ENCODE measurements at places on chromosomes 5 and 9.

DNA sequence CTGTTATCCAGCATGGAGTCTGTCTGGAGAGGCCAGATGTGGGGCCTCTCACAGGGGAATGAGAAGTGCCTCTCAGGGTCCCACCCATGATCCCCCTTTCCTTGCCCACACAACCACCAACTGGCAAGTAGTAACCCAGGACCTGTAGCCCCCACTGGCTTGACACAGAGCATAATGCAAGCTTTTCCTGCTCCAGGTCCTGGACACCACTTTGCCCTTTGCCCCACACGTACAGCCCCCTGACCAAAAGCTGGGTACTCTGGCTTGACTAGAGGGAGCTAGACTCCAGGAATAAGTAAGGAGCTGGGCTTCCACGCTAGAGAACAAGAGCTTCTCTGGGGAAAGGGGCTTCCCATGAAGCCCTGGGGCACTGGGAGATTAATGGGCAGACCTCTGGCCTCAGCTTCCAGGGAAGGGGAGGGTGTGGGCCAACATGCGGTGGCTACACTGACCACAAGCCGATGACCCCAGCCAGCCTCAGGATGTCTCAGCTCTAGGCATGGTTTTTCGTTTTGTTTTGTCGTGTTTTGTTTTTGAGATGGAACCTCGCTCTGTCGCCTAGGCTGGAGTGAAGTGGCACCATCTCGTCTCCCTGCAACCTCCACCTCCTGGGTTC lies 109.5 kb downstream of the C9orf50 start:
- DNase-seq: no peak

GRCh38 chr9:127018935-127019334 lies 103.5 kb downstream of the ANGPTL2 start:
- DNase-seq: no peak

DNA sequence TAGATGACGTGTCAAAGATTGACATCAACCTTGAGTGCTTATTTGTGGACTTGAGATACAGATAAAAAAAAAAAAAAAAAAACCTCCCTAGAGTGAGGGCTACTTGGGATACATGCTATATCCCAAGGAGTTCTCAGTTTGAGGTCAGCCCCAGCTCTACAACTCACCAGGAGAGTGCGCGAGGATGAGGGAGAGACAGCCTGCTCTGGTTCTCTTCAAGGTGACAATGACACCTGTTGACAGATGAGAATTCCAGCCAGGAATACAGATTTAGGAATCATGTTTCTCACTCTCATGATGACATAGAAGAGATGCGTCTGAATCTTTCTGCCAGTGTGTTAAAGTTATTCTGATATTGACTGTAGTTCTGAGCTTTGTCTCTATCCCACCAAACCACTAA lies 24.9 kb upstream of the ARHGAP26 start:
- no peak for DNase-seq

DNA sequence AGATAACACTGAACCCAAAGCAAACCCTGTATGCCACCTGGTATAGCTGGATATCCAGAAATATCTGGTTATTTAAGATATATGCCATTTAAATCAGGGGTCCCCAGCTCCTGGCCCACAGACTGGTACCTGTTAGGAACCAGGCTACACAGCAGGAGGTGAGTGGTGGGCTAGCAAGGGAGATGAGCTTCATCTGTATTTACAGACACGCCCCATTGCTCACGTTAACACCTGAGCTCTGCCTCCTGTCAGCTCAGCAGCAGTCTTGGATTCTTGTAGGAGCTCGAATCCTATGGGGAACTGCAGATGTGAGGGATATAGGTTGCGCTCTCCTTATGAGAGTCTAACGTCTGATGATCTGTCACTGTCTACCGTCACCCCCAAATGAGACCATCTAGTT lies 646.6 kb downstream of the TLE4 start:
- DNase-seq: no peak

- no peak for DNase-seq
Observed at GRCh38 chr5:115064380-115064779, 105.3 kb downstream of the TRIM36 start.

DNA sequence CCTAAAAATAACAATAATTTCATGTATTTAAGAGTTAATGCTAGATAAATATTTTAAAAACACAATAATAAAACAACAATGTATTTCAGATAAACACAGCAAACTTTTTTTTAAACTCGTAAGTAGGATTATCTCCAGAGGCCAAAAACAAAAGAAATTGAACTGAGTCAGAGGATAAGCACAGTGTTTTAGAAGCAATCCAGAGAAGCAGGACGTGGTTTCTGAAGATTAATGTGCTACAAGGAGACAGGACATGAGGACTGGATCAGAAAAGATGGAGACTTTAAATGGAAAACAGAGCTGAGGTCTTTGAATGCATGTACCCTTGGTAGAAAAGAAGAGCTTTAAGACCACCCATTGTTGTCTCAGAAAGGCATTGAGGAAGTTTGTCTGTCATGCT lies 491.2 kb upstream of the TLE4 start:
- no peak for DNase-seq

DNA sequence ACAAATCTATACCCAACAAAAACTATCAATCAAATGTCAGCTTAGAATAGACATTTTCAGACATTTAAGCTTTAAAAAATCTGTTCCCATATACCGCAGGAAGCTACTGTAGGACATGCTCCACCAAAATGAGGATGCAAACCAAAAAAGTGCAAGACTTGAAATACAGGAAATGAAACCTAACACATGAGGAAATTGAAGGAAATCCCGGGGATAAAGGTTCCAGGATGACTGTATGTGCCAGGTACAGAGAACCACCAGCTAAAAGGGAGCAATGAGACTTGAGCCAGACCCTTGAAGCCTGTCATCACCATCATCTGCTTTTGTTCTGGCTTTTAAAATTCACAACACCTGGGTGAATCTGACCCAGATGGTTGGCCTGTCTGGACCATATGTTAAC lies 21.4 kb downstream of the DIAPH1 start:
- no peak for DNase-seq

GRCh38 chr9:122791872-122792669 lies 3.3 kb downstream of the OR5C1 start:
- no peak for DNase-seq

DNA sequence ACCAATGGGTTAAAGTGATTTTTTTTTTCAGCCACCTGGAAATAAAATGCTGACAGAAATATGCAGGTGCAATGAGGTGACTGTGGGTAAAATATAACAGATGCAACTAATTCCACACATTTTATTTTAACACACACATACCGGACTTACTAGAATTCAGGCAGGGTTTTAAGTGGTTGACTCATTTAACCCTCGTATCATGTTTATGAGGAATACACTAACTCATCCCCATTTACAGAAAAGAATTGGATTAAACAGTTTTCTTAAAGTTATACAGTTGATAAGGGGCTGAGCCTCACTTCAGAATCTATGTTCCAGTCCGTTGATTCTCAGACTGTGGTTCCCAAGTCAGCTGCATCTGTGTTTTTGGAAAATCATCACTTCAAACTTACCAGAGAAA lies 207.5 kb downstream of the CHSY3 start:
- no peak for DNase-seq

GRCh38 chr5:60843386-60843935 lies 608 bp downstream of the ELOVL7 start:
- DNase-seq: peak; percentile 6

DNA sequence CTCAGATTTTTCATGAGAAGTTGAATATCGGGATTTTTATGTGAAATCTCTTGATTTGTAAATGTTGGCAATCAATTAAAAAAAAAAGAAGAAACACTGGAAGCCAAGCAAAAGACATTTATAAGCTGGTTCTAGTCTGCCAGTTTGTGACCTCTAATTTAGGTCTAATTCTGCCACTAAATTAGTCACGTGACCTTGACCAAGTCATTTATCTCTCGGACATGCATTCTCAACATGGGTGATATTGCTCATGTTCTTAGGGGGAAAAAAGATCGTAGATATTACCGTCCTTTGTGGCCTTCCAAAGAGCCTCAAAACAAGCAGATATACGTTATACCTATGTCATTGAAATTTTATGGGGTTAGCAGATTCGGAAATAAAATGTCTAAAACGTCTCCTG lies 52.9 kb upstream of the PTPDC1 start:
- DNase-seq: no peak

Data from activated CD4-positive, alpha-beta T cell treated with anti-CD3 and anti-CD28 coated beads, Interleukin-2, amount 50 U/mL, for 48 hours (primary cell).